ENCODE measurements at places on chromosomes 12 and 14.
A peak's percentile ranks its signal among the peaks of the same experiment; 100 is the strongest.

- DNase-seq: no peak
These were observed 58.8 kb downstream of the TRMT5 start for GRCh38 chr14:60922050-60922449.

- no peak for DNase-seq
These were observed 251.3 kb downstream of the SLC16A7 start for GRCh38 chr12:59847127-59847526.

- DNase-seq: no peak
These were observed 1.7 kb downstream of the MGST1 start for GRCh38 chr12:16349131-16349460.

DNA sequence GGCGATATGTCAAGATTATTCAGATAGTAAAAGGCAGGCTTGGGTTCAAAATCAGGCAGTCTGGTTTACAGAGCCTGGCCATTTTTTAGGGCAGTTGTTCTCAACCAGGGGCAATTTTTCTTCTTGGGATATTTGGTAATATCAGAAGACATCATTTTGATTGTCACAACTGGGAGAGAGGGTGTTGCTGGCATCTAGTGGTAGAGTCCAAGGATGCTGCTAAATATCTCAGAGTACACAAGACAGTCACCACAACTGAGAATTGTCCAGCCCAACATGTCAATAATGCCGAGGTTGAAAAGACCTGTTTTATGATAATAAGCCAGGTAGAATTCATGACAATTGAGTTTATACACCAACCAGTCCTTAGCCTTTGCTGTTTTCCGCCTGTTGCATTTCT is 733.9 kb downstream of the NRXN3 start:
- DNase-seq: no peak

DNA sequence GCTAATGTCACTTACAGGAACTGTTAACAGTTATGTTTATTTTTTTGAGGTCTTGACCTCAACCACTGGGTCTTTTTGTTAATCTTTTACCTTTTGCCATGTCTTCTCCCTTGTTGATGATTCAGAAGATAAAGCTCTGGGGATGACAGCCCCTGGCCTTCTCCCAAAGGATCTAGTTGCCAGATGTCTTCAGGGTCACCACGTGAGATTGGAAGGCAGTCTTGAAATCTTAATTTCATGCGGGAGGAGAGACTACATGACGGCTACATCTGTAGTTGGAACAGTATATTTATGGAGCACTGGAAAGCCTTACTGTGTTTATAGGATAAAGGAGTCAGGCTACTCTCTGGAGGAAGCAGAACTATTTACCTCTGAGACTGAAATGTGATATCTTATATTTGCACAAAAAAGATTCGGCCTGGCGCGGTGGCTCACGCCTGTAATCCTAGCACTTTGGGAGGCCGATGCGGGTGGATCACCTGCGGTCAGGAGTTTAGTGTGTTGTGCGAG is 5.6 kb downstream of the MLEC start:
- no peak for DNase-seq

GRCh38 chr12:54413284-54414190 is 5.5 kb downstream of the ITGA5 start:
- no peak for DNase-seq

GRCh38 chr14:76121089-76121748 is 30.5 kb upstream of the GPATCH2L start:
- DNase-seq: no peak

- DNase-seq: peak; percentile 11
These were observed 38.7 kb upstream of the TBX5 start for GRCh38 chr12:114444422-114445279.

- no peak for DNase-seq
These were observed 413.2 kb downstream of the DPF3 start for GRCh38 chr14:72480464-72481243.

DNA sequence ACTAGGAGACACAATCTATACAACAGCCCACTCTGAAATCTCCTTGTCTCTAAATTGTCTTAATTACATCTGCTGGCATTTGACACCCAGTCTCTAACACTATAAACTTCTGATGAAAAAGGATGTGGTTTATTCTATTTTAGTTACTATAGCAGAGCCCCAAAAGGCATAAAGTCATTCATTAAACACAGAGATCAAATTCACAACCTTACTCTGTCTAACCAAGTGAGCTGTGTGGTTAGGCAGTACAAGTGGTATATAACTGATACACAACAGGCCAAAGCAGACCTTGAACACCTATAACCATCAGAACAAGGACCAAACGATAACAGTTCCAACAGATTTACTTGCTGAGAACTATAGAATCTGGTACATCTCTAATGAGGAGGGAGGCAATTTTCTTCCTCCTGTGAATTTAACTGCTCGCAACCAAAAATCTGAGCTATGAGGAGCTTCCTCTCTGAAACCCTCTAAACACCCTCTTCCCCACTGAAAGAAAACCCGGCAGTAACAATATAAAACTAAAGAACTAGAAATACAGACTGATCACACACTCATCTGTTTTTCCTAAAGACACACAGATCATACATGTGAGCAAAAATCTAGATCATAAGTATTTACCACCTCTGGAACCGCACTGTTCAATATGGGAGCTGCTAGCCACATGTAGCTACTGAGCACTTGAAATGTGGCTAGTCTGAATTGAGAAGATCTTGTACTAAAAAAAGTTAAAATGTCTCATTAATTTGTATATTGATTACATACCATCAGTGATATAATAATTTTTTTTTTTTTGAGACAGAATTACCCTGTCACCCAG is 17.7 kb downstream of the SPPL3 start:
- no peak for DNase-seq

GRCh38 chr12:57159311-57159710 is 11.9 kb upstream of the LRP1-AS start:
- no peak for DNase-seq

GRCh38 chr12:110657747-110658146 is 31.2 kb downstream of the HVCN1 start:
- no peak for DNase-seq

- DNase-seq: no peak
These were observed 77.3 kb downstream of the DAAM1 start for GRCh38 chr14:59265808-59266207.

DNA sequence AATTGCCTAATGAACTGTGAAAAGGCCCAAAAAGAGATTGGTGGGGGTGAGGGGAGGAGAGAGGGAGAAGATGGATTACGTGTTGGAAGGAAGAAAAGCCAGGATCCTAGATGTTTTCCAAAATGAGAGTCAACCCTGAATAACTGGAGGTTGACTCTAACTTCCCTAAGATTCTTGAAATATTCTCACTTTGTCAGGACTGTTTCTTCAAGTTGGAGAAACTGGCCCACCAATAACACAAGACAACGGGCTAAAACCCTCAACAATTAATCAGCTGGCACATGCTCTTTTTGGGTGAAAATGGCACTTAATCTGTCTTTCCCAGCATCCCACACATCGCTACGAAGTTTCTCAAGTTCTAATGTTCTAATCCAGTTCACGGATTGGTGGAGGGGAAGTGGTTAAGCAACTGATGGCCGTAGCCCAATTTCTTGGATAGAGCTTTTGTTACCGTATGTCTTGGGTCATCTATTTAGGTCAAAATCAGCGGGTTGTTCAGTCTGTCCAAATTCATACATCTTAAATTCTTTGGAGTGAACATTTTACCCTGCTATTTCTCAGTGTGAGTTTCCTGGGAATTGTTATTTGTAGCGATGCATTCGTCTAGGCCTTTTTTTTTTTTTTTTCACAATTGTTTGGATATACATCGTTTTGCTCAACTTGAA is 49.0 kb downstream of the GPHB5 start:
- no peak for DNase-seq

- DNase-seq: no peak
These were observed 4.5 kb downstream of the ARF6 start for GRCh38 chr14:49897414-49897813.

DNA sequence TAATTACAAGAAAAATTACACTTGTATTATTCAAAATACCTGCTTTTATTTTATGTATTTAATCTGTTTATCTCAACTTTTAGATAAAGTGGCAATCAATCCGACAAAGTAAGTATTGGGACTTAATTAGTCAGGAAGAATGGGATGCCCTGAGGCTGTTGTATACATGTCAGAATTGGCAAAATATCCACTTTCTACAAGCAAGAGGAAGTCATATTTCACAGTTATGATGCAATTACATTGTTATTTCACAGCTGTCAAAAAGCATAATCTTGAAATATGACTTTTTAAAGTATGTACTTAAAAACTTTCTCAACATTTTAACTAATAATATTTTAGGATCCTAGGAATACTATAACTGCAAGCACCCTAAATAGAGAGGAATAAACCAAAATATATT is 357.1 kb upstream of the MGAT4C start:
- no peak for DNase-seq

DNA sequence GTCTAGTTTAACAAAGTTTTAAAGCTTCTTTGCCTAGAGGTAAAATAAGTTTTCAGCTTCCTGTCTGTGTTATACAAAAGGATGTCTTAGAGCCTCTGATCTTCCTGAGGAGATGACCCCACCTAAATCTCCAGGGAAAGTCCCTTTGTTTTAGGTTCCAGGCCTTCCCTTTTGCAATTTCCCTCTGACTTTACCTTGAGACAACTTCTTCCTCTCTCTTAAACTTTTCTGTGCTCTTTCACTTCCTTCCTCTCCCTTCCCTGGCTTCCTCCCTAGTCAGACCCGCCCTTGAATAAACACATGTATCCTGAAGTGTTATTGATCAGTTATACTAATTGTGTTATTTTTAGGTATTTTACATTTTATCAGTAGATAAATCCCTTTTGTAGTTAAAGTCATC is 134.8 kb downstream of the DYRK2 start:
- no peak for DNase-seq

DNA sequence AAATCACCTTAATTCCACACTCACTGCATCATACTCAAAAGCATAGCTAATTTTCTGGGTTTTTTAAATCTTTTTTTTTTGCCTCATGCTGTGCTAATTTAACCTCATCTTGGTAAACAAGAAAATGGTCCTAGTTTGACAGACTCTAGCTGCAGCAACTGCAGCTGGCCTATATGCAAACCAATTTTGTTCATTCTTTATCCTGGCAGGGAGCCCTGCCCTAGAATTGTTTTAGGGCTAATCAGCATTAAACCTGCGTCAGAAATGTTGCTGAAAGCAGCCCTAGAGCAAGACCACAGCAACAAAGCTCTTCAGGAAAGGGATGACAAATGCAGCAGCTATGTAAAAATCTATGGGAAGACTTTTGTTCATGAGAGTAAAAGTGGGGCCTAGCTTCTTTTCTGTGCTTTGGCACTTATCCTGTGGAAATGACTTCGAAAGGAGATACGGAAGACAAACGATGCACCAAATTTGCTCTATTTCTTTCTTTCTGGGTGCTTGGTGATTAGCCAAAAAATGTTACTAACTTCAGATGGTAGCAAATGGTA is 72.2 kb downstream of the DENND5B start:
- DNase-seq: peak; percentile 36

- no peak for DNase-seq
These were observed 73.2 kb downstream of the RCOR1 start for GRCh38 chr14:102665621-102666020.

- DNase-seq: peak; percentile 11
These were observed 5.3 kb downstream of the STYK1 start for GRCh38 chr12:10668526-10668925.

DNA sequence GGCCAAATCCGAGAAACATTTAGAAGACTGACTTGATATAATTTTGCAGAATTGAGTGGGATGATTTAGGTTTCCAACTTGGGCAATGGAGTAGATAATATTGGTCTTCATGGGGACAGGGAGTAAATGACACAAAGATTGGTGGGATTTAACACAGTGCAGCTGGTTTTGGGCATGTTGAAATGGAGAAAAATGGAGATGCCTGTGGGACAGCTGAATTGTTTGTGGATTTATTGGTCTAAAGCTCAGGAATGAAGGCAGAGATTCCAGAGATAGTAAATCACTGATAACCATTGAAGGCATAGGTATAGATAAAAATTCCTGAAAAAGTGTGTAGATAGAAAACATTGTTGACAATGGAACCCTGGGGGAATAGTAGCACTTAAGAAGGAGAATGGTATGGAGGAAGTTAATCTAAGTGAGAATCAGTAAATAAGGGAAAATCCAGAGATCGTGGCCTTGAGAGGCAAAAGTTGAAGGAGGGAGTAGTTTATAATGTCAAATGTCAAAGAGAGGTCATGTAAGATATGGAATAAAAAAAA is 120.9 kb upstream of the ATP2B1 start:
- DNase-seq: no peak

DNA sequence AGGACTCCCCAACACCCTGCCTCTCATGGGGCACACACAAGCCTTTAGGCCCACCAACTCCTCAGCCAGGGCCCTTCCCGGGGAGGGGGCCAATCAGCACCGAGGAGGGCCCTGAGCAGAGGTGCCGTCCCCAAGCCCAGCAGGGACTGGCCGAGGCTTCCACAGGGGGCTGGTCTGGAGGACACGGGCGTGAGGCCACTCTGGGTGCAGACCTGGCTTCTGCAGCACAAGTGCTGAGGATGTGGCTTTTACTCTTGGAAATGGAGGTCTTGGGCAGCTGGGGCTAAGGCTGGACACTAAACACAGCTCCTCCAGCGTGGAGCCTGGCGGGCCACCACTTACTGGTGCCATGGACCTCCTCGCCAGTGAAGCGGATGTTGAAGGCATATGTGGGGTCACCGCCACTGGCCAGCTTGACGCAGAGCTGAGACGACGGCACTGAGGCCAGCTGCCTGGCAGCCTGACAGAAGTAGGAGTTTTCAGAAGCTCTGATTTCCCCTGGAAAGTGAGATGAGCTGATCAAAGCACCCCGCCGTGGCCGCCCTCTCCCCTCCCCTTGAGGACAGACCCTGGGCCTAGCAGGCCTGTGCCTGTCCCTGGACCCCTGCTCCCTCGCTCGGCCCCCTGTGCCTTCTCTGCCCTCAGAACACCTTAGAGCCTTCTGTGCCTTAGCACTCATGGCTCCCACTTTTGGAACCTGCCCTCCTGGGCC is 44.0 kb downstream of the TRAFD1 start:
- DNase-seq: no peak

GRCh38 chr12:26520109-26520508 is 312.9 kb downstream of the ITPR2 start:
- no peak for DNase-seq

DNA sequence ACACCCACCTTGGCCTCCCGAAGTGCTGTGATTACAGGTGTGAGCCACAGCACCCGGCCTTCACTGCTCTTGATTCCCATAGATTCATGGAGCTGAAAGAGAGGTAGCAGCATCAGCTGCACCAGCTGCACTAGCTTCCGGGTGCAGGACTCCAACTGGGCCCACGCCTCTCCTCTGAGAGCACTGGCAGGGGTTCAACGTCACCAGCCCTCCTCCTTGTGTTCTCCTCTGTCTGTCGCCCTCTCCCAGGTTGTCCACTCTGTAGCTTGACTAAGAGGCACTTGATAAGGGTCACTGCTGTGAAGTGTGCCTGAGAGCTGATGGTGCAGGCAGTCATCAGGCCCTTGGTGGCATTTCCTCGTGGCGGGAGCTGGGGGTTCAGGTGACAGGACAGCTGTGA is 28.3 kb downstream of the MLXIP start:
- peak; percentile 93 for DNase-seq

- DNase-seq: no peak
These were observed 11.6 kb upstream of the CCDC85C start for GRCh38 chr14:99615497-99616157.
